ENCODE measurements at places on chromosomes 12 and 14.

GRCh38 chr14:29823816-29824215 is 103.8 kb downstream of the PRKD1 start:
- DNase-seq: no peak

GRCh38 chr12:81942594-81942993 is 183.4 kb upstream of the PPFIA2 start:
- no peak for DNase-seq

- DNase-seq: no peak
Observed at GRCh38 chr12:122724641-122725243, 5.9 kb downstream of the HCAR1 start.

DNA sequence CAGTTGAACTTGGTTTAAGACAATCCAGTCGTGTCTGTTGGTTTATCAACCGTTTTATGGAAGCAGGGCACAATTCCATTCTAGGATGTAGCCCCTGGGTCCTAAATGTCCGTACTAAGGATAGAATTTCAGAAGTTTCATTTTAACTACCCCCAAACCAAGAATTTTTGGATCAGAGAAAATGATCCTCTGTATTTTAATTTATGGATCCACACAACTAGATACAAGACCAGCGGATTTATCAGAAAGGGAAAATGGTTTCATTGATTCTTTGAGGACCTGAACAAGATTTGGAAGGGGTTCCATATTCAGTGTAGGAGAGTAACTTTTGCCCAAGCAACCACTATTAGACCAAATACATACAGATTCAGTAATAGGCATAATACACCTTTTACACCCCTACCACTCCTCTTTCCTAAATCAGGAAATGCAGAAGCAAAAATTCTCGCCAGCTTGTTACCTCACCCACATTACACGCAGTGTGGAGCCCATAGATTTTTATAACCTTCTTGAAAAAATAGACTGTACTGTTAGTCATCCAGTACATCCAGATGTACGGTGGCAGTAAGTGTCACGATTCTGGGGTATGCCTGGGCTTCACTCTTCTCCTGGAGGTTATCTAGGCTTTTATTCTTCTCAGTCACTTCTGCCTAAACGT is 1.4 kb upstream of the FBXL14 start:
- no peak for DNase-seq

GRCh38 chr14:75220156-75220555 is 43.7 kb upstream of the TMED10 start:
- no peak for DNase-seq

DNA sequence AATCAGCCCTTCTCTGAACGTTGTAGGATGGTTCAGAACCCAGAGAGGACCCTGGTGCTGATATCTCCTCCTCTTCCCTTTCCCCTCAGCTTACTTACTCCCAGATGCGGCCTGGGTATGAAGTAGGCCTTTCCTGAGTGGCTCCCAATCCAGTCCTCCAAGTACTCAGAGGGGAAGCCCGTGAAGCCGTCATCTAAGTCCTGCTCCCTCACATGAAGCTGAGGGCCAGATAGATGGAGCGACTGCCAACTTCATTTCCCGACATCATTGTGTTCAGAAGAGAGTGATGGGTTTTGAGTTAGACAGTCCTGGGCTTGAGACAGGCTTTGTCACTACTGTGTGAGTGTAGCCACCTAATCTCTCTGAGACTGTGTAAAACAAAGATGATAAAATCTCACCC is 2.7 kb downstream of the APOLD1 start:
- no peak for DNase-seq

DNA sequence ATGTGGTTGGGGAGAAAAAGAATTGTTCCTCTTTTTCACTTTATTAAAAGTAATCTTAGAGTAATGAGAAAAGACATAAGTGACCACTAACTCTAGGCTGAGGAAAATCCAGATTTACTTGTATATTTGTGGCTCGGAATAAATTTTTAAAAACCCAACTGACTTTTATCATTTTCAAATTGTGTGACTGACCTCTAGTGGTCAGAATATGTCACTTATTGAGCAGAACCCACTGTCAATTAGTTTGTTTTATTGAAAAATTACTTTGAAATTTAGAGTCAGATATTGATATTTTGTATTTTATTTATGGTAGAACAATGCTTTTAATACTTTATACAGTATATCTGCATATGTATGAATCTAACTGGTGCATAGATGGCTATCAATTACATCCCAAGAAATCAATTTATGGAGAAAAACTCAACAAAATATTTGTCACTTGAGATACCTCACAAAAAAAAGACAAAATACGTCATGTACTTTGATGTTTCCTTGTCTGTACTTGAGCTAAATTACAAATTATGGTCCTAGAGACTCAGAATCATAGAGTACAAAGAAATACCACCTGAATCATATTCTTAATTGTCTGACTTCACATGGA is 229.4 kb downstream of the CNTN1 start:
- no peak for DNase-seq

Measured in activated T-helper 9 cell treated with anti-CD3 and anti-CD28 coated beads, Interleukin-2, amount 50 U/mL, for 16 hours (primary cell).